ENCODE measurements at places on chromosomes 6 and 20.
A peak's percentile ranks its signal among the peaks of the same experiment; 100 is the strongest.

GRCh38 chr6:68911334-68911733 is 276.3 kb downstream of the ADGRB3 start:
- no peak for DNase-seq

DNA sequence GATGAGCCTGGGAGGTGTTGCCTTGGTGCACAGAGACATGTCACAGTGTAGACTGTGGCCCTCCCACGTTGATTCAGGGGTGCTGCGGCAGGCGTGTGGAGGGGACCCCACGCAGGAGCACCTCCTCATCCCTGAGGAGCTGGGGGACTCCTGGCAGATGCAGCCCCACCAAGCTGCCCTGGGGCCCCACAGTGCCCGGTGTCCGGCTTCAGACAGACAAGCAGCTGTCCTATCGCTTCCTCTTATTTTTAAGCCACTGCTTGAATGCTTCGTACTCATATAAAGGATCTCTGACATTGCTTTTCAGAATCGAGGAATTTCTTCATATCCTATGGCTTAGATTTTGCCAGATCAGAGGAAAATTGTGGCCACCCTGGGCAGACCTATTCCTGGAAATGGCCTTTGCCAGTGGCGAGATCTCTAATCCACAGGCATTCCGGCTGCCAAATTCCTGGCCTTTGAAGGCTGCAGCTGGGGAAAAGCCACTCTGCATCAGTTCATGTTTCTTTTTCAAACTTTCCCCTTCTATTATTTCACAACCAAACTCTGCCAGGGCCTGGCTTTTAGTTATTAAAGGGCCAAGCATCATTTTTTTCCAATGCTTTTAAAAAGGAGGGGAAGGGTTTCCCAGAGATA is 337.0 kb downstream of the THBS2 start:
- DNase-seq, result no peak

DNA sequence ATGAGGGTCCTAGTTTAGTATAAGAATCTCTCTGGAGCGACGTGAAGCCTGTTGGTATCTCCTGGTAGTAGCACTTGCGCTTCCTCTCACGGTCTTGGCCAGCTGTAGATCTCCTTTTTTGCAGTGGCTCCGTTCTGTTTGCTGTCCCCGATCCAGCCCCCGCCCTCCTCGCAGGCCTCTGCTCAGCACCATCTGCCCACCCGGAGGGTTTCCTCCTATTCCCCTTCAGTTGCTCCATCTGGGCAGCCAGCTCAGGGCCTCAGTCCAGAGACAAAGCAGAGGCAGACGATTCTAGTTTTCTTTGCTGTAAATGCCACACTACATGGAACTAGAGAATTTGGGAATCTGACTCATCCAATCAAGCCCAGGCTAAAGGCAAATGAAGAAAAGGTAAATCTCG is 126.6 kb downstream of the TIAM2 start:
- no peak for DNase-seq

DNA sequence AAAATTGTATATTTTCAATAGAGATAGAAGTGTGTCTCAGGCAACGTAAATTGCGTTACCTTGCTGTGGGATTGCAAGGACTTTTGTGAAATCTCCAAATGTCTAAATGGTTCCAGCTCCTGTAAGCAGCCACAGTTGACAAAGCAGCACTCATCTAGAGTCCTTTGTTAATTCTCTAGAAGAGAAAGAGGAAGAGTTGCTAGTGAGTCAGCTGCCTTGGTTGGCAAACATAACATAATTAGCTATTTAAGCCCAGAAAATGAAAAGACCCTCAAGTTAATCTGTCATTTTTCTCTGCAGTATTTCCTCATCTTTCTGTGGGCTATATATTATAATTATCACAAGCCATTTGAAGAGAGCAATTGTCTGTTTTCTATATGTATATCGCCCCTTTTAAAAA is 66.4 kb upstream of the FABP7 start:
- no peak for DNase-seq

DNA sequence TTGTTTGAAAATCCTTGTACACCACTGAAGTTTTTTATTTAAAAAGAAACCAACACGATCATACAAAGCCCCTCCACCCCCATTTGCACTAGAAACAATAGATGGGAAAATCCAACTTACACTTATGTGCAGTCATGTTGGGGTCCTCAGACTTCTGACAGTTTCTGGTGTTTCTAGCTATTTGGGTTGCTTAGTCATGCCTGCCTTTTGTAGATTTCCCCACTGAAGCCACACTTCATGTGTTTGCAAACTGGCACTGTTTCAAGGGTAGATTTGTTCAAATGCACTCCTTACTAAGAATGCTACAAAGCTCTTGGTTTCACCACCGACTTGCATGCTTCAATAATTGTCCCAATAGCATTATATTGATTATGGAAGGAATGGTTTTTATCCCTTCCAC is 1.5 kb downstream of the SH3BGRL2 start:
- no peak for DNase-seq

GRCh38 chr6:166565084-166565967 is 21.2 kb downstream of the RAMACL start:
- DNase-seq, result no peak

- DNase-seq, result no peak
Observed at GRCh38 chr6:7282097-7282906, 30.7 kb downstream of the SSR1 start.

- DNase-seq, result peak; percentile 87
Observed at GRCh38 chr6:4055420-4056041, 23.4 kb downstream of the FAM217A start.

DNA sequence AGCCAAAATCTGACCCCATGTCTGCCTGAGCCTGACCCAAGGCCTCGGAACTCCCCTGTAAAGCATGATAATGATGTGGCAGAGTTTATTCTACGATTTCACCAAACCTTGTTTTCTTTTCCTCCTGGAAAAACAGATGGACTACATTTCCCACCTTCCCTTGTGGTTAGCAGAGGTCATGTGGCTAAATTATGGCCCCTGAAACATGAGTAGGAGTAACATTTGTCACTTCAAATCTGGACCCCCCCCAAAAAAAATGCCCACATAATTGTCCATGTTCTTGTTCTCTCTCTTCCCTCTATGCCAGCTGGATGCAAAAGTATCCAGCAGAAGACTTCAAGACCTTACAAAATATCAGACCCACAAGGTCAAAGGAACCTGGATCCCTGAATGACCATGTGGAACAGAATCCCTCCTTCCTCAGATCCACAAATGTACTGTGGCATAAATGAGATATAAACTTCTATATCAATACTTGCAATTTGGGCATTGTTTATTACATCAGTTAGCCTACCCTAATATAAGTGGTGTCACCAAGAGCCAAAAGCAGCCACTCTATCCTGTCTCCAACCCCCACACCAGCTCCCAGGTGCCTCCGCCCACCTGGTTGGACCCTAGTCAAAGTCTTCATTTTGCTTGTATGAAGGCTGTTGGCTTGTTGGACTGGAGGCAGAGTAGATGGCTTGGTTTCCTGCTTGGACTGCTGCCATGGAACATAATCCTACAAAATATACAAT is 1.4 kb downstream of the C20orf96 start:
- no peak for DNase-seq

DNA sequence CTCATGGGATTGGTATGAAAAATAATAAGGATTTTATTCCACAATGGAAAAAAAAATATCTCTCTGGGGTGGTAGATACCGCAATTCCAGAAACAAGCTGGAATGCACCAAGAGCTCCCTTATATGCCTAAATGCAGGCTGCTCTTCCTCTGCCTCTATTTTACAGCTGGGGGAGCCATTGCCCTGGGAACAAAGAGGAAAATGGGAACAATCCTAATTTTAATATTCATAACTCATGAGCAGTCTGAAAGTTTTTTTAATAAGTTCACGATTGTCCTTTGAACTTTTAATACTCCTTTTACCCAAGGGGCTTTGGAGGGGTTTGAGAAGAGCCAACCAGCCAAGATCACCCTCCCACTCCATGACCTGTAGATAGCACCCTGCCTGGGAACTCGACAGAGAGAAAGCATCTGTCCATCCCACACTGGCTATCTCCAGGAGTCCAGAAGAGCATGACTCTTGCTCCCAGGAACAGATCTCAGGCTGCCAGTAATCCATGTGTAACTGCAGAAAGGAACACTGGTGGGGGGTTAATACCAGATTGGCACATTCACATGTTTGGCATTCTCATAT is 74.7 kb downstream of the CD83 start:
- no peak for DNase-seq

GRCh38 chr6:159487636-159488035 is 205.4 kb downstream of the SOD2 start:
- DNase-seq, result no peak

GRCh38 chr6:15952231-15953151 is 176.4 kb upstream of the MYLIP start:
- DNase-seq, result no peak

DNA sequence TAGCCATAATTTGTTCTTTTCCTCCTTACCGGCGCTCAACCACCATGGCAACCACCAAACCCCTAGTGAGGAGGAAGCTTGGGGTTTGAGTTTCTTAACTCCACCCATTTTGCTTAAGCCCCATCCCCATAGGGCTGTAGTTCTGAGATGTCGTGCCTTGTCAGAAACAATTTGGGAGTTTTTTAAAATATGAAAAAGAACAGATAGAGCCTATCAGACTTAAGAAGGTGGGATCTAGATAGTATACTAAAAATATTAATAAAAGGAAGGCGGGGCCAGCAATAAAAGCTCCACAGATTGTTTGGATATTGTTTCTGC is 5.6 kb downstream of the BRD2 start:
- DNase-seq, result no peak

DNA sequence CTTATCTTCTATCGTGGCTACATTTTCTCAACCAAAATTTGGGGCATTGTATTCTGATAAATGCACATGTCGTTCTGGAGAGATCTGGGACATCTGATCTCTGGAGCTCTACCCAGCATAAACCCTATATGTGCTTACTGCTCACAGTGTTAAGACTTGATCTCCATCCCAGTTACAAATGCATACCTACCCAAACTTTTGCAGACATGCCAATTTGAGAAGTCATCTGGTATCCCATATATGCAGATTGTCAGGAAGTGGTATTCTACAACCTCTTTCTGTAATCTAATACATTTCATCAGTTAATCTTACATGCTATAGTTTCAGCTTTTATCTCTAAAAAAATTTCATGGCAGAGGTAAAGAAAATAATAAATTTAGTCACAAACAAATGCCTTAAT is 11.2 kb downstream of the BAG2 start:
- DNase-seq, result no peak

DNA sequence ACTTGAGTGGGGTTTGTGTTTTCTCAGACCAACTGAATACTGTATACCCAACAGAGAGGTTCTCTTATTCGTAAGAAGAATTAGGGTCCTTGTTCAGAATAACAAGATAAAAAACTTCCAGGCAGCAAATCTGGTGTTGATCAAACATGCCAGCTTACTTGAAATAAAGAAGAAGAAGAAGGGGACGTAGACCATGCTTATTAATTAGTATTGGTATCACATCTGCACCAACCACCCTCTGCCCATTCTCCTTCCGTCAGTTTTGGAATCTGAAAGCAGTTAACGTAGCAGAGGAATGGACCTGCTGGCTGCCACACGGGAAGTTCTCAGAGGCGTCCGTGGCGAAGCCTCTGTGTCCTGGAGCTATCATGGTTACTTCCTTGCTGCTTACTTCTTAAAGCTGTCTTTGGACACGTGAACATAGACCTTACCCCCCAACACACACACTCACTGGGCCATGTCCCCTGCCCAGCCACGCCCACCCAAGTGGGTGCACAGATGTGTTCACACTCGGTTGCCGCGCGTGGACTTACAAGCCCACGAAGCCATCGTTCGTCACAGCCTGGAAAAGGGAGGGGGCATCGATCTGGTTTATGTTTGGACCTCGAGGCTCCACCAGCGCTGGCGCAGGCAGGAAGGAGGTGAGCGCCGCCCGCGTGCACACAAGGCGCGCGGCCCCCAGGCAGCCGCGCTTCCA is 4.1 kb upstream of the DLL1 start:
- DNase-seq, result no peak

GRCh38 chr20:21136015-21136732 is 10.3 kb downstream of the KIZ start:
- DNase-seq, result no peak

GRCh38 chr20:25199473-25200260 is 4.2 kb downstream of the ENTPD6 start:
- no peak for DNase-seq

- DNase-seq, result no peak
Observed at GRCh38 chr6:41269716-41270115, 16.8 kb downstream of the TREM1 start.

- no peak for DNase-seq
Observed at GRCh38 chr20:47003223-47003622, 108.6 kb downstream of the EYA2 start.

- no peak for DNase-seq
Observed at GRCh38 chr20:43534791-43535350, 24.0 kb upstream of the SGK2 start.

DNA sequence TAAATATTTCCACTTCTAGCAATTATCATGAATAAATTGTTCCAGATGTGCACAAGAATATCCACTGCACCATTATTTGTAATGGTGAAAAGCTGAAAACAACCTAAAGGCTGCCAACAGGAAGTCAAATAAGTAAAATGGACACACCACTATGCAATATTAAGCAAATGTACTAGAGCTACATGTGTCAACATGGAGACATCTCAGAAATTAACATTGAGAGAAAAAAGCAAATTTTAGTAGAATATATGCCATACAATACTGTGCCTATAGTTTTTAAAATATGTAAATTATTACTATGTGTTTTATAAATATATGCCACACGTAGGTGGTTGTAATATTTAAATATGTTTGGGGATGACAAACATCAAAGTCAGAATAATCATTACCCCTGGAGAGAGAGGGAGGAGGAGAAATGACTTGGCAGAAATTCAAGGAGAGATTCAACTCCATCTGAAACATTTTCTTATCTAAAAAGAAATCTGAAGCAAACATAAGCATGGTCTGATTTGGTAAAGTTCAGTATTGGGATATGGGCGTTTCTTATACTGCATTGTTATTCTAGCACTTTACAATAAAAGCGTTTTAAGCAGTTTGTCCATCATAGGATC is 475.5 kb downstream of the QKI start:
- no peak for DNase-seq

GRCh38 chr6:145783796-145784195 is 30.8 kb downstream of the FBXO30 start:
- no peak for DNase-seq

GRCh38 chr20:3842348-3842930 is 4.2 kb upstream of the MAVS start:
- no peak for DNase-seq

GRCh38 chr6:19452495-19452894 is 384.7 kb upstream of the ID4 start:
- DNase-seq, result no peak

DNA sequence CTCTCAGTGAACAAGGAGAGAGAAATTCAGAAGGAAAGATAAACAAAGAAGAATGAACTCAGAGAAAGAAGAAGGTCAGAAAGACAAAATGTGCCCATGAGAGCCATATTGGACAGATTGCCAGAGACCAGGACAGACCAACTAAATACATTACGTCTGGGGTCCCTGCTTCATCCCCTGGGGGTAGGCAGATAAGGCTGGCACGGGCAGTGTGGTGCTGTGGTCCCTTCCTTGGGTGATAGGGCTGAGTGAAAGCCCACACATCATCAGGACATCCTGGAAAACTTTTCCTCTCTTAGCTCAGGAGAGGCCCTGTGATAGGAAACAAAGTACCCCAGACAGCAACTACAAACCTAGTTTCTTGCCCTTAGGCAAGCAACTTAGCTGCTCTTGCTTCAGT is 13.2 kb upstream of the ARMC12 start:
- DNase-seq, result no peak

- no peak for DNase-seq
Observed at GRCh38 chr20:53079261-53079691, 107.1 kb downstream of the TSHZ2 start.

Measured in Panc1 (cell line).